SJSA1 (cell line): ENCODE measurements at places on chromosomes 1 and 21.

GRCh38 chr1:215474940-215475339 is 92.2 kb upstream of the KCTD3 start:
- no peak for DNase-seq

DNA sequence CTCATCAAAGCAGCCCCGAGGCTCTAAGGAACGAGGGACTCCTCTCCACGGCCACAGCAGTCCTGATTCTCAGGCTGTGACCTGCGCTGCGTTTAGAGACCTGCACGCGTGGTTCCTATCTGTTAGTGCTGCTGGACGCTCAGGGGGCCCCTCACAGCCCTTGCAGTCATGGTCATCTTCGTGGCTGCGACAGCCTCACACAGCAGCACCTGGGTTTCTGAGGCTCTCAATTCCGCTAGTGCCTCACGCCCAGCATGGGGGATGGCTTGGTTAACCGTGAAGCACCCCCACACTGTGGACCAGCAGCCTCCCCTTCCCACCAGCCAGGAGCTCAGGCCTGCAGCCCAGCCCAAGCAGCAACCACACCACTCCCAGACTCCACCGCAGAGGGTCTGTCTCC is 7.8 kb downstream of the MORN1 start:
- DNase-seq, result no peak

DNA sequence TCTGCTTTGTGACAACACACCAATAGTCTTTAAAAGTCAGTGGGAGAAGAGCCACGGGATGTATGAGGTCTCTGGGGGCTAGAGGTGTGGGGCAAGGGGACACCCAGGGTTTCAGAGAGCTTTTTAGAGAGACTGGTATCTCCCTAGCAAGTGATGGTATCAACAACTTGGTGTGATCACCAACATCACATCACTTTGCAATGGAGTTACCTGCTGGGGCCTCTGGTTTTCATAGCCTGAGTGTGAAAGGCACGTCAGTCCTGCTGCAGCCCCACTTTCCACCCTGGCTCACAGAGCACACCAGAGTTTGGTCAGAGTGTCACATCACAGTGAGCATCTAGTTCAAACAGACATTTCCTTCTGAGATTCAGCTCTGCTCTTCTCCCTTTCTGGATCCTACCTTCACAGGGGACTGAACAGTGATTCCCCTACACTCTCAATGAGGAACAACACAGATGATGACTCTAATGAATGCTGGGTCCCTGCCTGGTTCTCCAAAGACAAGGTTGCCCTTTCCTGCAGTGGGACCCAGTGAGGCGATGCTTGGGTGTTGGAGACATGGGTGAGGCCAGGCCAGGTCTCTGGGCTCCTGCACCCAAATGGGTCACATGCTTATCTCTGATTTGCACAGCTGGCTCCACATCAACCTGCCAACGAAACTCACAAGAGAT is 2.0 kb upstream of the MAN1C1 start:
- no peak for DNase-seq

DNA sequence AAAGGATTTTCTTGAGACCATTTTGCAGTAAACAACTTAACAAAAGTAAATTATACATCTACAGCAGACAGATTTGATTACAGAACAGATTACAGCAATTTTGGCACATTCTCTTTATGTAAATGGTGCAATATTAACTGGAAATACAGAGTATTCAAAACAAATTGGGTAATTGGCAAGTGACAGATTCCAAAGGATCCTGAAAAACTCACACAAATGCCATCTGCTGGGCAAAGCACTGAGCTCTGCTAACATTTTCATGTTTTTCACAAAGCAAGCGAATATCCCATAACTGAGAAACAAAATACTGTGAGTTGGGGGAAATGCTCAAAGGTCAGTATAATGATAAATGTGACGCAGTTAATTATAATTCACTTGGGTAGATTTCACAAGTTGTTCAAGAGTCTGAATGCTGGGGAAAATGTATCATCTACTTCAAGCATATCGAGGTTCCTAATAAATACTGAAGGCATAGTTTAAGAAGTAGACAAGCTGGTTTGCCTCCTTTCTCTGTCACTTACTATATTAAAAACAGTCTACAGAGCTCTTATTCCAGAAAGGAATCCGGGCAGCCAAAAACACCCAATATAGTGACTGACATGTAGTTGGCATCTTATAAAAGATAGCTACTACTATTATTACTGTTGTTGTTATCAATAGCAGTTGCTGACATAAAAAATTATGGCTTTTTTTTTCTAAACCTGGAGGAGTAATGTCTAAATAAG is 75.8 kb upstream of the SDC3 start:
- DNase-seq, result no peak

- no peak for DNase-seq
These were observed 10.0 kb downstream of the ECHDC2 start for GRCh38 chr1:52911541-52911940.

GRCh38 chr21:45386728-45387371 is 18.1 kb upstream of the COL18A1 start:
- peak; percentile 75 for DNase-seq

DNA sequence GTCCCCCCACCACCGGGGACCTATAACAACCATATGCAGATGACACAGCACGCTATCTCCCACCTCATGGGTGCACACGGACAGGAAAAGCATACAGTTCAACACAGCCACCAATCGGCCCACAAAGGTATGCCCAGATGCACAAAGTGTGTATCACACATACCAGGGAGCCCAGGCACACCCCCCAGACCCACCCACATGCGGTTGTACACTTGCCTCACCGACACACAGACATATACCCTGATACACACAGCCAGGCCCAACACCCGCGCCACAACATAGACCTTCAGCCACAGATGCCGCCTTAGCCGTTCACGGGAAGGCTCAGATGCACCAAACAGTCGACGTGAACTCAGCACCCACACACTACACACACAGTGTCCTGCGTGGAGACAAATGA is 5.5 kb downstream of the CROCC start:
- no peak for DNase-seq

DNA sequence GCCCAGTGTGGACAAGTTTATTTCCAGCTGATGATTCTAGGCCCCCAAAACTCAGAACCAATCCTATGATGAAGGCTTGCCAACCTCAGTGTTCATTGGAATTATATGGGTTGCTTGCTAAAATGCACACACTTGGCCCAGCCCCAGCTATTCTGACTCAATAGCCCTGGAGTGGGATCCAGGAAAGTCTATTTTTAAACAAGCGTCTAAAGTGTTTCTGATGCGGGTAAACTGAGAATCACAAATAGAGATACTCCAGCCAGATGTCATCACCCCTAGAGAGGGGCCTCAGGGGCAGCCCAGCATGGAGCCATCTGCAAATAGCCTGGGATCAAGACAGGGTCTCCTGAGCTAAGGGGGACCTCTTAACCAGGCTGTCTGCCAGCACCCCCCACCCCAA is 46.0 kb downstream of the PKP1 start:
- no peak for DNase-seq

GRCh38 chr1:70517444-70517843 is 106.4 kb downstream of the CTH start:
- DNase-seq, result no peak

- no peak for DNase-seq
These were observed 45.5 kb upstream of the KCNJ15 start for GRCh38 chr21:38211321-38211720.

GRCh38 chr21:15752763-15753407 is 23.1 kb downstream of the USP25 start:
- DNase-seq, result no peak
